CD4-positive, alpha-beta T cell treated with Interleukin-17A for 1 hour (primary cell): ENCODE measurements at places on chromosomes 12 and 14.

- DNase-seq: no peak
Measured at GRCh38 chr14:102544747-102545460, 35.3 kb upstream of the ANKRD9 start.

DNA sequence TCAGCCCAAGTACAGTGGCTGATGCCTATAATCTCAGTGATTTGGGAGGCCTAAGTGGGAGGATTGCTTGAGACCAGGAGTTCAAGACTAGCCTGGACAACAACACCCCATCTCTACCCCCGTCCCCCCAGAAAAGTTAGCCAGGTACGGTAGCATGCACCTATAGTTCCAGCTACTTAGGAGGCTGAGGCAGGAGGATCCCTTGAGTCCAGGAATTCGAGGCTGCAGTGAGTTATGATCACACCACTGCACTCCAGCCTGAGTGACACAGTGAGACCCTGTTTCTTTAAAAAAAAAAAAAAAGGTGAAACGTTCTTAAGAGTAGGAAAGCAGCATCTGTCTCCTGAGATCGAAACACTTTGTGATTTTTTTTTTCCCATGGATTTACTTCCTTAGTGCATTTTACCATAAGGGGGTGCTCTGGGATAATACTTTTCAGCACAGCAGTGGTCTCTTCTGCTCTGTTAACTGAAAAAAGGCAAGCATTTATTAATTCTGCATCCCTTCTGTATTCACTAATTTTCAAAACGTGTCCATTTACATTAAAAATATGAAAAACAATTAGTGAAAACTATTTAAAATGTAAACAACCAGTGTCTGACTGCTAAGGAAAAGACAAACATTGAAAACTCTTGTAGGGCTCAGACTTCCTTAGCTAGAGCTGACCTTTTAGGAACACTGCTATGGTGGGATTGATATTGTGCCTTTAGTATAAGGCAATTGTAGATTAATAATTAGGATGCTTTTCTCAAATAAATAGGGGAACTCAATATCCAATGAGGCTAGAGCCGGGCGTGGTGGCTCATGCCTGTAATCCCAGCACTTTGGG lies 31.2 kb upstream of the USP44 start:
- no peak for DNase-seq

DNA sequence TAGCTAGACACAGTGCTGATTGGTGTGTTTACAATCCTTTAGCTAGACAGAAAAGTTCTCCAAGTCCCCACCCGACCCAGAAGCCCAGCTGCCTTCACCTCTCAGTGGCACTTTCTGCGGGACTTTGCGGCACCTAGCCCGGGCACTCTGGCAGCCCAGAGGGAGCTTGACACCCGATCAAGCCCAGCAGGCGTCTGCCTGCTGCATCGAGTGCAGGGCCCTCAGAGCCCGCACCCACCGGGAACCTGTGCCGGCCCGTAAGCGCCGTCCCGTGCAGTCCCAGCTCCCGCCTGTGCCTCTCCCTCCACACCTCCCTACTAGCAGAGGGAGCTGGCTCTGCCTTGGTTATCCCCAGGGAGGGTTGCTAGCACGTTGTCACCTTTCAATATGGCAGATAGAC lies 631.0 kb upstream of the STXBP6 start:
- DNase-seq: no peak

DNA sequence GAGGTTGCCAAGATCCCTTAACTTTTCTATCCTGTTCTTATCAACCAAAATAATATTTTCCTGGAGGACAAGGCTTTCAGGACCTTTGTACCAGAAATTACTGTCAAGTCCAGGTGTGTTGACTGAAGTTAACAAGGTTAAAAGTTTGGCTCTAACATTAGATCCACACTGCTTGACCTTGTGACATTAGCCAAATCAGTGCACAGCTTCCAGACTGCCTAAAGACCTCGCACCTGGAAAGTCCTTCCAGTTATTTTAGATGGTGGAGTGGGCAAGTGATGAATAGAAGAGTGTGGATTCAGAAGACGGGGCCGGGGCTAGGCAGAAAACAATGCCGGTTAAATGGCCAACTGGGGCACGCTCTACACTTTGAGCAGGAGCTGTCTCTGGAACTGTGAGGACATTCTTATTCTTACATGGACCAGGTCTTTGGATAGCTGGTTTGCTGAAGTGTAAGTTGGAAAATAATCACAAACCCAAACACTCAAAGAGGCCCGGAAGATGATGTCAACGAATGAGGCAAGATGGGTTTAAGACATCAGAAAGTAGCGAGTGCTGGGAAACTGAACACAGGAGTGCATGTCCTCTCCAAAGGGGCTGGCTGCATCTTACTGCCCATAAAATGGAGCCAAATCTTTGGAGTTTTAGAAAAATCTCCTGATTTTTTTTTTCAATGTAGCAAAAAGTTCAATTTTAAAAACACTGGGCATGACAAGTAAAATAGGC lies 56.3 kb downstream of the NIN start:
- no peak for DNase-seq

- no peak for DNase-seq
Measured at GRCh38 chr14:31895646-31896045, 181.5 kb upstream of the ARHGAP5 start.

GRCh38 chr12:58803908-58804307 lies 116.4 kb downstream of the LRIG3 start:
- no peak for DNase-seq

GRCh38 chr14:99756796-99757195 lies 36.4 kb upstream of the EML1 start:
- DNase-seq: no peak

DNA sequence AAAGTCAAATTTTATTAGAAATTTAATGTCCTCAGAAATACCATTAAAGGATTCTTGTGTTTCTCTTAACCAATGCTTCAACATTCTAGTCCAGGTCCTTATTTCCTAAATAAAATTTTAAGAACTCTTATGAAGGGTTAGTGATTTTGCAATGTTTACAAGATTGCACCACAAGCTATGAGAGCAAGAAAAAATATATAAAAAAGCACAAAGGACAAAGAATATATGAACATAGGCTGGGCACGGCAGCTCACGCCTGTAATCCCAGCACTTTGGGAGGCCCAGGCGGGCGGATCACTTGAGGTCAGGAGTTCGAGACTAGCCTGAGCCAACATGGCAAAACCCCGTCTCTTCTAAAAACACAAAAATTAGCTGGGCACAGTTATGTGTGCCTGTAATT lies 7.7 kb downstream of the RACGAP1 start:
- no peak for DNase-seq

DNA sequence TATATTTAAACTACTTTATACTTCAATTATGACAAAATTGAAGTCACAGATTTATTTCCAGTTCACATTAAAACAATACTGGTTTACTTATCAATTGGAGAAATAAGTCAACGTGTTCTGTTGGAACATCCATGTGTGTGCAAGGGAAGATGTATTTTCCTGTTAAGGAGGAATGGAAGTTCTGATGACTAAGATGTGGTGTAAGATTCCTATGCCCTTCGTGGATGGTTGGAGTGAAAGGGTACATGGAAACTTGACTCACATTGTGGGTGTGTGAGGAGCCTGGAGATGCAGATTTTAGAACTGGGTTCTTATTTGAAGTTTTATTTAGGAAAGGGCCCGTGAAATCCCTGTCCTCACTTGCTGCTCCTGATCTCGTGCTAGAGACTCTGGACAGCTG lies 95.3 kb downstream of the CATSPERB start:
- no peak for DNase-seq

DNA sequence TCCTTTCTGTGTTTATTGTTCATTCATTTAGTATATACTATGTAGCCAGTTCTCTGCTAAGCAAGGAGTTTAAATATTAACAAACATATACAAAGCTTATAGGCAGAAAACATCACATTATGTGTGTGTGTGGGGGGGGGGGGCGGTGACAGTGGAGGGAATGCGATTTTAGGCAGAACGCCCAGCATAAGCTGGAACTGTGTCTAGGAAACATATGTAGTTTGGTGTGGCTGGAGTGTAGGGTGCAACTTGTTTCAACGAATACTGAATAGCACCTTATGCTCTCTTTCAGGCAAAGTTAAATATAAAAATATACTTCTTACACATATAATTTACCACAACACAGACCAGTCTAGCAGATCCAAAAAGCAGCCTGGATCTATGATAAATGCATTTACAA lies 980.6 kb downstream of the SLC6A15 start:
- no peak for DNase-seq

- no peak for DNase-seq
Measured at GRCh38 chr12:34400986-34401658, 378.8 kb downstream of the ALG10 start.

DNA sequence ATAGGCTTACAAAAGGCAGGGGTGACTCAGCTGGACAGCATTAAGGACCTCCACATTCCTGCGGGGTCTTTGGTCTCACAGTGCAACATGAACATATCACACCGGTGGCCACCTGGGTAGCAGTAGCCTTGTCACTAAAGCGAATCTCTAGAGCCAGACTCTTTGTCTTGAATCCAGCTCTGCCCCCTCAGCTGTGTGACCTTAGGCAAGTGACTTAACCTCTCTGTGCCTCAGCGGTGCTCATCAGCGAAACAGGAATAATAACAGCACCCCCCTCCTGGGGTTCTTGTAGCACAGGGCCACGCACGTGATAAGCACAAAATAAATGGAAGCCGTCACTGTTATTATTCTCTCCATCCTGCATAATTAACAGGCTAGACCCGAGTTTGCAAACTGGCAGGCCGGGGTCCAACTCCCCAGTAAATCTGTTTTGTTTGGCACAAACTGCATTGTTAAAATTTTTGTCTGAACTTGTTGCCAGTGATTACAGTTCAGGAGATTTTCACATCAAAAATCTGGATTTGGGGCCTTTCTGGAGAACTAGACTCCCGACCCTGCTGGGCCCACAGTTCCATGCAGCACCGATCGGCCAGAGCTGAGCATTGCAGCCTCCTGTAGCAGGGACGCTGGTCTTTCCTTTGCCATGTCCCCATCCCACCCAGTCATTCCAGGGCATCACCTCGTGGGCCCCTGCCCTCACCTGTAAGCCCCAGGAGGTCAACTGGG lies 174.8 kb downstream of the PHETA1 start:
- DNase-seq: no peak

DNA sequence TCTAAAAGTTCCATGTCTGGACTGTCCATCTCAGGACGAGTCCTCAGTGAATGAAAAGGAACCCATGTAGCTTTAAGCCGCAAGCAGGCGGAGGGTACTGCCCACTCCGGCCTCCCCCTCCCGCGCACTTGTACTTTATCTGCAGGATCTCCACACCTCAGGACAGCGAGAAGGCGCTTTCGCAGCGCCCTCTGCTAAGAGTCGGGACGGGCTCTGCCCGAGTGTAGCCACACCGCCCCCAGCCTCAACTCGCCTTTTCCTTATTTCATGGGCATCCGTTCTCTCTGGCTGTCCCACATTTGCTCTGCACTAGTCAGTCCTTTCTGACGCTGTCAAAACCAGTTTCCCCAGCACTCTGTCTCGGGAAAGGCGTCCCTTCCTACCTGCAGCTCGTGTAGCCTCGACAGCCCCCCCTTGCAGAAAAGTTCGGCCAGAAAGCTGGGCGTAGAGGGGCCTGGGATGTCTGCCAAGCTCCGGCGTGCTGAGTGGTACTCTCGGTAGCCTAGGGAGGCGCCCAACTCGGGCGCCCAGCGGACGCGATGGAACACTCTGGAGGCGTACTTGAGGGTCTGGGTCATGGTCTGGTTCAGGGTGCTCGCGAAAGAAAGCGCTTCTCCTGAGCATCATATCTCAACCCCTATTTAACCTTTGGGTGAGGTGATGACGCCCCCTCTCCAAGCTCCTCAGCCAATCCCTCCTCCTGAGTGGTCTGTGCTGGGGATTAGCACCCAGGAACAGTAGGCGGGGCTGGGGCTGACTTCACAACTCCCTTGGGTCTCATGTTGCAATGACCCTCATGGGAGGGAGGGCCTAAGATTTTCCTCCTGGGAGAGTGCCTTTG lies at the start of gene CYP27B1:
Gene CYP27B1 (minus strand): TSS at position 615 of the 841 bp plus-strand sequence. CDS start 37 bp downstream, at position 578.
- no peak for DNase-seq

GRCh38 chr12:34392741-34393085 lies 370.4 kb downstream of the ALG10 start:
- DNase-seq: no peak

GRCh38 chr12:132672678-132673077 lies 14.5 kb downstream of the POLE start:
- DNase-seq: no peak

- DNase-seq: peak; percentile 65
Measured at GRCh38 chr12:132218915-132219314, 74.7 kb downstream of the NOC4L start.

DNA sequence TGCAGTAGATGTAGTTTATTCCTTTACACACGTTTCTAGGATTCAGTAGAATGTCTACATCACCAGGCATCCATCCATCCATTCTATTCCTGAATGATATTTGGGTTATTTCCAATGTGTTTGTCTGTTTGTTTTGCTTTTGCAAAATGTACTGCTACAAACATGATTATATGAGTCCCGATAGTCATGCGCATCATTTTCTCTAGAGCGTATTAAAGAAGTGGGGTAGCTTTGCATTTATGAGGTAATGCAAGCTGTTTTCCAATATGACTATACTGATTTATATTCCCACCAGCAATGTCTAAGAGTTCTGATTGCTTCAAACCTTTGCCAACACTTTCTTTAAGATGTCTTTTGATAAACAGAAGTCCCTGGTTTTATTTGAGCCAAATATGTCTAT lies 253.2 kb downstream of the NOVA1 start:
- DNase-seq: no peak

GRCh38 chr12:4320497-4320852 lies 538 bp upstream of the TIGAR start:
- DNase-seq: no peak

DNA sequence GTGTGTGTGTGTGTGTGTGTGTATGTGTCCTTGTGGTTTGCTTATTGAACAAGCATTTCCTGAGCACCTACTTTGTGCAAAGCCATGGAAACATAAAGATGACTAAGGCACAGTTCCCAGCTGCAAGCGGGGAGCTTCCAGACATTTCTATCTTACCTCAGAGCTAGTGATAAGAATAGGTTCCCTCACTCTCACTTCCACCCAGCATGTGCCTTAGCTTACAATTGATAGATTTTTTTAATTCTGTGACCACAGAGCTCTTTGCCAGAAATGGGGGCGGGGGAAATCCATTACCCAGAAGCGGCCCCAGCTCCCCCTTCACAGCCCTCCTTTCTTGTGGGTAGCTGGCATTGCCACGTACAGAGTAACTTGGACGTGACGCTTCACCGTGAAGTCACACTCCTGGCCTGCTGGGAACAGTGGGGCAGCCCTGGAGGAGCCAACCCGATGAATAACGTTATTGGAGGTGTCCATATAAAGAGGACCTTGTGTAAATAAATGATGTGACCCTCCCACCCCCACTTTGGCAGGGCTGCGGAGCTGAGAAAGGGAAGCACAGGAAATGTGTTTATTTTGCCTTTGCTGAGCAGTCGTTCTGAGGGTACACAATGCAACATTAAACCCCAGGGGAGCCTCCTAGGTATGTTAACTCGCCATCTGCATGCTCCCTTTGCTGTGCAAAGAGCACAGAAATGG lies 238.9 kb downstream of the CHST11 start:
- peak; percentile 81 for DNase-seq

DNA sequence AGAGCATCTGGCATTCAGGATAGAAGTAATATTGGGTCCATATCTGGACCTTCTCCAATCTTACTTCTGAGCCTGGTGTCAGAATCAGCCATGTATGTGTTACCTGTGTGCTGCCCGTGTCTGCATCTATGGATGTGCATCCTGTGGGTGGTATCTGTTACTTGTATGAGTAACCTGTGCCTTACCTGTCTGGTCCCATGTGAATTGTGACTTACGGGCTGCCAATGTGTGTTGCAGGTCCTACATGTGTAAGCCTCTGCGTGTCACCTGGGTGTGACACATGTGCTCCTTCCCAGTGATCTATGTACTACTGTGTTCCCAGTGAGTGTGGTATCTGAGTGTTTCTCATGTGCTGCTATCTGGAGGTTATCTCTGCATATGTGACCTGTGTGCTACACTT lies 208.4 kb downstream of the ADGRD1 start:
- no peak for DNase-seq
